ENCODE measurements at places on chromosomes 5 and 9.

- DNase-seq, result no peak
Measured at GRCh38 chr9:109735801-109736200, 44.2 kb upstream of the PALM2AKAP2 start.

DNA sequence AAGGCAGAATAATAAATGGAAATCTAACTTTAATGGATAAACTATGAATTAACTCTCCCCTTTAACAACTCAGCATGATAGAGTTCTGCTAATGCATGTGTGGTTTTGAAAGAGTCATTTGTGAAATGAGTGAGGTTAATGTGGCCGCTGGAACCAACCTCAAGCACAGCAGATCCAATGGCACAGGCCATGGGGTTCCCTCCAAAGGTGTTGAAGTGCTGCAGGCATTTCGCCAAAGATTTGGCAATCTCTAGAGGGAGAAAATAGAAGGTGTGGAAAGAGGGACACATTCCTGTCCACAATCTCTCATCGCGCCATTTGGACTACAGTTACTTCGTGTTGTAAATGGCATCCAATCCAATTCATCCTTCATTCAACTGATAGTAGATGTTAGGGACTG lies 35.0 kb downstream of the AGXT2 start:
- DNase-seq, result no peak

- DNase-seq, result no peak
Measured at GRCh38 chr5:76427206-76428140, 24.4 kb downstream of the IQGAP2 start.

GRCh38 chr5:93601071-93601801 lies 18.2 kb downstream of the NR2F1 start:
- no peak for DNase-seq

GRCh38 chr5:130893006-130893405 lies 272.1 kb downstream of the HINT1 start:
- no peak for DNase-seq

GRCh38 chr5:9919306-9920030 lies 289.3 kb upstream of the TAS2R1 start:
- no peak for DNase-seq

GRCh38 chr5:156149213-156149612 lies 177.8 kb upstream of the SGCD start:
- DNase-seq, result no peak

DNA sequence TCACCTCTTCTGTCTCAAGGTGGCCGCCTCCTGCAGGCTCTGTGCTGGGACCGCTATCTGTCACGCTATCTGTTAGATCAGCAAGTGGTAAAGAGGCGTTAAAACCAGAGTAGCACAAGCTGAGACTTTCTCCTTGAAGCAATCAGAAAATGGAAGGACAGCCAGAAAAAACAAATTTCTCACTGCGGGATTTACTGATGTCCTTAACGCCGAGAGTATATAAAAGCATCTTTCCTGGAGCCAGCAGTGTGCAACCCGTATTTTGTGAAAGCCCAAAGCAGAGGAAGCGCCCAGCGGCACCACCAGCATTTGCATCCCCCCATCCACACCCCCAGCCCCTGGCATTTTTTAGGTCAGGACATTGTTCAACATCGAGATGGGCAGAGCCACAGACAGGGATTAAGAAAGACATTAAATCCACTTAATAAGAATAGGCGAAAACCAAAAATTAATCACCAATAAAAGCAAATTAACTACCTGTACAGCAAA lies 48.6 kb downstream of the DUSP1 start:
- no peak for DNase-seq

- DNase-seq, result no peak
Measured at GRCh38 chr9:32322622-32323021, 61.8 kb upstream of the ACO1 start.

DNA sequence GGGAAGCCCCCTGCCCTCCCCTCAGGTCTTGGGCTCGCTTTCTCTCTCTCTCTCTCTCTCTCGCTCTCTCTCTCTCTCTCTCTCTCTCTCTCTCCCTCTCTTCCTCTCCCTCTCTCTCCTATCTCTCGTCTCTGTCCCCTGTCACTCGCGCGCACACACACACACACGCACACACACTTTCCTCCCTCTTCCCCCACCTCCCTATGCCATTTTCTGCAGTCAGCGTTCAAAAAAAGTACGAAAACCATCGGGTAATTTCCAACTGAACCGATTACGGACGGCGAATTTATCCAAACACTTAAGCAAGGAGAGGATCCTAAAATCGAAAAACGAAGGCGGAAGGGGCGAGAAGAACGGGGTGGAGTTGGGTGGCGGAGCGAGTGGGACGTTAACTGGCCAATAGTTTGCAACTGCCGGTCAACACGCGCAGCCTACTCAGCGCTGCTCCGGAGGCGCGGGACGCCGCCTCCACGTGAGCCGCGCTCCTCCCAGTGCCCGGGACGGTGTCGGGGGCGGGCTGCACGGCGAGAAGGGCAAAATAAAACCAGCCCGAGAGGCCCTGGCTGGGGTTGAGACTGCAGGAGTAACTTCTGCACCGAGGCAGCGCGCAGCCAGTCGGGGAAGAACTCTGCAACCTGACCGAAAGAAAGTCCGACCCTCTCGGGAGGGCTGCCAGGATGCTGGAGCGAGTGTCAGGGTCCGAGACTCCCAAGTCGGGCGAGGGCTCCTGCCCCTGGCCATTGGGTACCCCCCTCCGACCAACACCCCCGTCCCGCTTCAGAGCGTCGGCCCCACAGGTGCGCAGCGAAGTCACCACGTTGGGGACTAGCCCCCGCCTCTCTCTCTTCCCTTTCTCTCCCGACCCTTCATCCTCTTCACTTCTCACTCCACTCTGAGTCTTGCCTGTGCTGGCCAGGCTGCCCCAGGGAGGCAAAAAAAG lies 24.9 kb upstream of the ELAVL2 start:
- DNase-seq, result no peak

DNA sequence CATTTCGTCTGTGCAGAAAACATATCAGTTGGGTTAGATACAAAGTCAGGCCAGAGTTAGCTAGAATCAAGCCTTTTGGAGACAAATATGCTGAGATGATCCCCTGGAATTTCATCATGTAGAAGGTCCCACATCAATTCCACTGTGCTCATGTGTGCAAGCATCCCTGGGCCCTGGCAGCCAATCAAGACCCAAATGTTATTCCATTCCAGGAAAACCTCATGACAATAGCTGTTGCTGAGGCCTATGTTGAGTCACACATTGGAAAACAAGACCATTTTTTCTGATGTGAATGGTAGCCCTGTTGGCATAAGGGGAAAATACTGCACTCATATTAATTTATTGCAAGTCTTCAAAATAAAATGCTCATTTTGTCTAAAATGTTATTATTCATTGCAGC lies 11.5 kb downstream of the SPOCK1 start:
- DNase-seq, result peak; percentile 66

All from tibial nerve (tissue), 4 donors.